ENCODE measurements at places on chromosomes 5 and 9.
A peak's percentile ranks its signal among the peaks of the same experiment; 100 is the strongest.

DNA sequence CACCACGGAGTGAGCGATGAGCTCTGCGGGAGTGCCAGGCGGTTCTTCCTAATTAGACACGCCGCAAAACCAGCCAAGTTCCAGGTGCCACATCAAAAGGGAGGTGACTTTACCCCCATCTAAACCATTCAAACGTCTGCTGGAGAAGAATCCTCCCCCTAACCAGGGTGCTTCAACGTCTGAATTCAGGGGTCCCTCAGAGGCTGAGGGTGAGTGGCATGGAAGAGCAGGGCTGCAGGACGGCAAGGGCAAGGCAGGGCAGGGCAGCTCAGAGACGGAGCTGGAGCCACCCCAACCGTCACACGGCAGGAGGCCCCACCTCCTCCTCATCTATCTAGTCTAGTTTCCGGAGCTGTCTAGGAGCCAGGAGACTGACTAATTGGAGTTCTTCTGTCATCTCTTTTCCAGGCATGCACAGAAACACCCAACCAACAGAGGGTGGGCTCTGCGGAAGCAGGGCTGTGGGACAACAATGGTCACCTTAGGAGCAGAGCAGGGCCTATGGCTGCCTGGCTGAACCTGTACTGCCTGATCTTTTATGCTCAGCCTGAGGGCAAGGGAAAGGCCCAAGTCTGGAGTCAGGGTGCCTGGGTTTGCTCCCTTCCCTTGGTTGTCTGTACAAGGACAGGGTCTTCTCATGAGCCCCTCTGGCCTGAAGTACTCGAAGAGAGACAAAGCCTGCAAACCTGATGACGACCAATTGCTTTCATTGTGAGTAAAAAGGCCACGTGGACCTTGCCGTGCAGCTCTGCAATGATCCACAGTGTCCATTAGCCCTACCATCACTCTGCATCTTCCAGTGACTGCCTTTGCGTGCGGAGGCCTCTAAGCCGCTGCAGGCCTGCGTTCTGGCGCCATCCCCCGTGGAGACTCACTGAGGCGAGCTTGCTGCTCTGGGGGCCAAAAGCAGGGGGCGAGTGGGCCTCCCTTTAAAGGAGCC is 81.0 kb upstream of the SLC25A51 start:
- DNase-seq = no peak

- no peak for DNase-seq
Measured at GRCh38 chr5:140205952-140206351, 31.0 kb downstream of the CYSTM1 start.

DNA sequence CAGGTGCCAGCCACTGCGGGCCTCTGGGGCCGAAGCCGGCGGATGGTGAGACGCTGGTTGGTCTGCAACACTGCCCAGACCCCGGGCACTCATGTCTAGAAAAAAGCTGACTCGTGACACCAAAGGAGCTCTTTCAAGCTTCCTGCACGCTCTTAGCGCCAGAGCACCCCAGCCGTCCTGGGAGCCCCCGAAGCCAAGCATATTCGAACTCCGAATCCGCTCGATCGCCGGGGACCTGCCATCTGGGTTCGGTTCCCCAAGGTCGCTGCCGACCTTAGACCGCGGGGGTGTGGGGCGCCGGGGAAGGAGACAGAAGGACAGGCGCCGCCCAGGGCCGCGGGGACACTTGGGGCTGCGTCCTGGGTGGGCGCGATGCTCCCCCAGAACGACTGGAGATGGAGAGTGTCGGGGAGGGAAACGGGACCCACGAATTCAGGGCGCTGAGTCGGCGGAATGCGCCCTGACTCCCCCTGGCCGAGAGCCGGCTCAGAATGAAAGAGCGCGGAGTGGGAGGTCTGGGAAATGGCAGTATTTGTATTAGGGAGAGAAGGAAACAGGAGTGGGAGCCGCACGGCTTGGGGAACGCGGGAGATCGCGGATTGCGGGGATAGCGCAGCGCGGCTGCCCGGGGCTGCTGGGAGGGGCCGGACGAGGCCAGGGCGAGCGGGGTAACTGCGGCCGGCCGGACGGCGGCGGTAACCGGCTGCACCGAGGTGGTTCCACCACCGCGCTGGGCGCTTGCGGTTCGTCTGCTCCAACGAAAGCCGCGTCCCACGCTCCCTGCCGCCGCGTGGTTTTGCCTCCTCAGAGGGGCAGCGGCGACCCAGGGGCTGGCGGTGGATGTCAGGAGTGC is 20.1 kb upstream of the MARCHF6 start:
- peak; percentile 52 for DNase-seq

DNA sequence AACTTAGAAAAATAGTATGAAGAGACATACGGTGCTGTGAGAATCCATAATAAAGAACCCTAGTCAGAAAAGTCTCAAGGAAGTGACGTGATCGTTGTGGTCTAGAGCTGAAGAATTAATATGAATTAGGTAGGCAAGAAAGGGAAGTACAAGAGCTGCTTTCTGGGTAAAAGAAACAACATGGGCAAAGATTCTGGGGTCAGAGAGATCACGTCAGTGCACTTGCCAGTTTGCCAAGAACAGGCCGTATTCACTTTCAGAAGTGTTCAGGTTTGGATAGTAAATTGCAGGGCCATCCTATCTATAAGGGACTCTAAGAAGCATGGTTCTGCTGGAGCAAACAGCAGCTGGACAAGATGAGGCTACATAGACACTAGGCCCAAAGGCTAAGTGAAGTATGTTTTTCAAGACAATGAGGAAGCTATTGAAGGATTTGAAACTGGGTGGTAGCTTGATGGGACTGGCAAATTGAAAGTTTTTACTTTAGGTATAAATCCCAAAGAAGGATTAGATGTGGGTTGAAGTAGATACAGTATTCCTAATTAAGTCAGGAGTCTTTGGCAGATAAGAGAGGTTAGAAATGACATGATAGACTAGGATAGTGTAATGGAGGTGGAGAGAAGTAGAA is 4.8 kb upstream of the CHD1 start:
- DNase-seq = peak; percentile 39
